ENCODE measurements at places on chromosomes 6 and 20.

DNA sequence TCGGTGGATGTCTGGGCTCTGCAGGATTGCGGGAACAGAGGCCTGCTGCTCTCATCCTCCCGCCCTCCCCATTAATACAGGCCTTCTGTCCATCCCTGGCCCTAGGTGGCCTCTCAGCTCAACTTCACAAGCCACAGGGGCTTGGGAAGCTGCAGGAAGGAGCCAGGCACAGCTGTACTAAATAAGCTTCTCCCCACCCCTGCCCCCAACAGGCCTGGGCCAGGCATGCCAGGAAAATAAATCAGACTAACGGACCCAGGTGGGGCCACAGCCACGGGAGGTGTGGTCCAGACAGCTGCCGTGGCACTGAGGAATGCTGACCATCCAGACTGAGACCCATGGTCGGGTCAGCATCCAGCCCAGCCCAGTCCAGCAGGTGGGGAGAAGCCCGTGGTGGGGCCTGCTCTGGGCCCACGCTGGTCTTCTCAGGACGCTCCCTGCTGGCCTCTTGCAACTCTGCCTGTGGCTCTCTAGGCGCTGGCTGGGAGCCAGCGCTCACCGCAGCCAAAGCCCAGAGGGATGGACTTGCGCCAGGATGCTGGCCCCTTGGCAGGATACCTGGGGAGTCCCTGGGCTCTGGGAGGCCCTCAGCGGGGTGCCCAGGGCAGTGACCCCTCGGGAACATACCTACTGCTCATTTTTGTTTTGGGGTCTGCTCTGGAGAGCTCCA lies 8.6 kb upstream of the YTHDF1 start:
- no peak for DNase-seq

GRCh38 chr6:53723331-53723730 lies 57.8 kb upstream of the KLHL31 start:
- DNase-seq, result no peak

- no peak for DNase-seq
These were observed 111.0 kb downstream of the DTNBP1 start for GRCh38 chr6:15551798-15552197.

GRCh38 chr20:50142812-50143211 lies 10.7 kb downstream of the PEDS1 start:
- DNase-seq, result no peak

GRCh38 chr6:106145144-106145543 lies 59.0 kb downstream of the PRDM1 start:
- DNase-seq, result no peak

DNA sequence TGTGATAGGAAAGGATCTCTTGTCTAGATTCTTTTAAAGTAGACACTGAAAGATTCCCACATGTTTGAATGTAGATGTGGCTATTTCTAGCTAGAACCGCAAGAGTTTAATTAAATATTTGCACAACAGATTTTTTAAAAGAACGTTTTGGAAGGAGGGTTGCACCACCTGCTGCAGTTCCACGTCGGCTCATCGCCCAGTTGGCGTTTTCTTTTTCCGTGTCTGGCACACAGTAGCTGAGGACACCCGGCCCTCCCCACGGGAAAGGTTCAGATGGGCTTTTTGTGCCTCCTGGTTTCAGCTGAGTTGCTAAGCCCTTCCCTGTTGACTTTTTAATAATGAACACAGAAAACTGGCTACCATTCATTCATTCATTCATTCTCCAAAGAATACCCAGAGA lies 41.8 kb upstream of the DOK5 start:
- DNase-seq, result no peak

- DNase-seq, result no peak
These were observed 17.9 kb upstream of the TBC1D7 start for GRCh38 chr6:13346245-13346644.

DNA sequence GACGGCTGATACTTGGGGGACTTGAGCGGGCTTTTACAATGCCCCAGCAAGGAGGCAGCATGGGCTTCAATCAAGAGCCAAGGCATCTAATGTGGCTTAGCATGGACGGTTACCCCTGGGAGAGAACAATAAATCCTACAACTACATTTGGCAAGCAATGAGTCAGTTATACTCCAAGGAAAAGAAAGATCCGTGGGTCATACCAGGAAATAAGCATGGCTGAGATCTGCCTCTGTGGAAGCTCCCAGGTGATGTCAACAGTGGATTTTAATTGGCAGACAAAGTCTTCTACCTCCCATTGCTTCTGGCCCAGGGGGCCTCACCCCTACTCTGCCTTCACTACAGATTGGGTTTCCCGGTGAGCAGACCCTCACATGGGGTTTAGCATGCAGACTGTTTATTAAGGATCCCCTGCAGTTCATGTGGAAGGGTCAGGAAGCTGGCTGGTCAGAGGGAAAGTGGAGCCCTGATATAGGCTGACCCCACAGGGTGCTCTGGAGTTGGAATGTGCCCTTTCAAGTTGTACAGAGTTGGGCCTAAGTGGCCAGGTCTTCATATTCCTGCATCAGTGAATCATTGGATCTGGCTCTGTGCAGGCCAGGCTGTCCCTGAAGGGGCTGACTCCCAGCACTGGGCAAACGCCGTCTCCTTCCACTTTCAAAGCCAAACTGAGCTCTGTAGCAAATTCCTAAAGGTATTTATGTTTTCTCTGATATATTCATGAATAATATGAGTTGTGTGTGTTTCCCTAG lies 91.3 kb upstream of the GGTLC1 start:
- DNase-seq, result no peak

DNA sequence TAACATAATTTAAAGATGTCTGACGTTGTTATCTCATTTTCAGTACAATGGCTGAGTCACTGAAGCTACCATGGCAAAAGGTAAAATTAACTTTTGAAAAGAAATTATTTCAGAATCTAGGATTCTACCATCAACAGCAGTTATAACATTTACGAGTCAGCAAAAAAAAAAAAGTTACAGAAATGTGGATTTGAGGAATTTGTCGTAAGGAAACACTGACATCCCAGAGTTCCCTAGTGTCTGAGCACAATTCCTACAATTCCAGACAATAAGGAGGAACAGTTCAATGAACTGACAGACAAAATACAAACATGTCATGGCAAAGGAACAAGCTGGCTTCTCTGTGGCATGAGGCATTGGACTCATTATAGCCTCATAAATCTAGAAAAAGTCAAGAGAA lies 19.1 kb downstream of the ABRACL start:
- no peak for DNase-seq

DNA sequence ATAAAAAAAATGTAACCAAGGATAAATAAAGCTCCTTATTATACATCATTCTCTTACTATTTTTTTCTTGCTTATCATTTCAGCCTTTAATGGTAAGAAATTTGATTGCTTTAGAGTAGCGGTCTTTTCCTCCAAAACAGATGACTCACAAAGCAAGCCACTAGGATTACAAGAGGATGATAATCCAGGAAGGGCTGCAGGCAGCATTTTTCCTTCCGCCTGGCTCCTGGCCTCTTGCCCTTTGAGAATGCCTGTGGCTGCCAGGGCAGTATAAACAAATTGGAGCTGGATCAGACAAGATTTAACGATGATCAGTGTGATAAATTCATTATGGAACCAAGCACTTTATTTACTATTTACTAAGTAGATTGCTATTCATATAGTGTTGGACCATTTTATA lies 9.7 kb upstream of the FBXL4 start:
- no peak for DNase-seq

DNA sequence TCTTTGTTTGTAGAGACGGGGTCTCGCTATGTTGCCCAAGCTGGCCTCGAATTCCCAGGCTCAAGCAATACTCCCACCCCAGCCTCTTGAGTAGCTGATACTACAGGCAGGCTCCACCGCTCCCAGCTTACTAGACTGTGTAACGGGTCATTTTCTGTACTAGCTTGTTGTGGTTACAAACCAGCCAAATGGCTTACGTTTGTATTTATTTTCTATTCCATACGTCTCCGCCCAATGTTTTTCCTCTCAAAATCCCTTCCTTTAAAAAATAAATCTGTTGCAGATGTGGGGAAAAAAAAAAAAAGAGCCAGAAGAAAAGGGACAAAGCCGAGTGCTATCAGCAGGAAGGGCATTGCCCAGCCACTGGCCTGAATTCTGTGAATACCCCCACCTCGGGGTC lies 41.6 kb downstream of the PRND start:
- DNase-seq, result no peak

DNA sequence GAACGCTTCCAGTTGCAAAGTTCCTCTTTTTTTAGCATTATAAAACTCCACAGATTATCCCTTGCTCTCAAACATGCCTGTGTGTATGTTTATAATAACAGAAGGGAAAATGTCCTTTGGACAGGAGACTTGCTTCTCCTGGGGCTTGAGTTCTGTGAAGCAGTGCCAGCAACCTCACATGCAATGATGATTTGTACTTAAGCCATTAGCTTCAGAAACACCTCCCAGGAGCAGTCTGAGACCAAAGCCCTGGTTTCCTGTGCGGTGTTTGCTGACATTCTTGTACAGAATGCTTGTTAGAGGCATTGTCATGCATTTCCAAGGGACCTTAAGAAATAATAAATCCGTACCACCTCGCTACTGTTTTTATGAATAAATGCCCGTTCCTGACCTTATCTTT lies 752.8 kb downstream of the CBLN4 start:
- no peak for DNase-seq

- DNase-seq, result no peak
These were observed 161.5 kb downstream of the MYLK4 start for GRCh38 chr6:2589171-2589661.

DNA sequence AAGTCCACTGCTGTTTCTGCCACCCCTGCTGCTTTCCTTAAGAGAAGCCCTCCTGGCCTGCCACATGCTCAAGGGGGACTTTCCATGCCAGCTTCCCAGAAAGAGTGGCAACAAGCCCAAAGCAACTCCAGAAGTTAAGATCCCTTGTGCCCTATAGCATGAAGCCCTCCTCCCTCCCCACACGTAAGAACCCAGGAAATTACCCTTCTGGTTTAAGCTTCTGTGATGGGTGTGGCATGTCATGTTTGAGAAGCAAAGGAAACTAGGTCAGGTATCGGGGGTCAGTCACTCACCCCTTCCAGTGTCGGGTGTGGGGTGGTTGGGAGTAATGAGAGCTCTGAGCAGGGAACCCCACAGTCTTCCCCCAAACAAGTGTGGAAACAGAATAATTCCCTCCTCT lies 196.1 kb downstream of the LRFN2 start:
- no peak for DNase-seq

DNA sequence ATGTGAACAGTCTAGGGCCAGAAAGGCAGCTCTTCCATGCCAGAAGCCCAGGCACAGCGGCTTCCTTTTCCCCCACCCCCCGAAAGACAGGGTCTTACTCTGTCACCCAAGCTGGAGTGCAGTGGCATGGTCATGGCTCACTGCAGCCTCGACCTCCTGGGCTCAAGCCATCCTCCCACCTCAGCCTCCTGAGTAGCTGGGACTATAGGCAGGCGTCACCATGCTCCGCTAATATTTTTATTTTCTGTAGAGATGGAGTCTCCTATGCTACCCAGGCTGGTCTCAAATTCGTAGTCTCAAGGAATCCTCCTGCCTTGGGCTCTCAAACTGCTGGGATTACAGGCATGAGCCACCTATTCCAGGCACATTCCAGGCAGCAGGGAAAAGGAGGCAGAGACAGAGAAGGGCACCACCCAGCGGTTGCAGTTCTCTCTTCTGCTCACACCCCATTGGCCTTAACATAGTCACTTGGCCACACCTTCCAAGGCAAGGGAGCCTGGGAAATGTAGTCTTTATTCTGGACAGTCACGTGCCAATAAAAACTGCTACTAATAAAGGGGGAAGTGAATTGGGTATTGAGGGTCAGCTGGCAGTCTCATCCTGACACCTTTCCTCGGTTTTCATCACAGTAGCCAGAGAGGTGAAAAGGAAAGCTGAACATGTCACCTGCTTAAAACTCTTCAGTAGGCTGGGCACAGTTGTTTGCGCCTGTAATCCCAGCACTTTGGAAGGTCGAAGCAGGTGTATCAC lies 205.9 kb downstream of the ZMYND8 start:
- DNase-seq, result no peak

DNA sequence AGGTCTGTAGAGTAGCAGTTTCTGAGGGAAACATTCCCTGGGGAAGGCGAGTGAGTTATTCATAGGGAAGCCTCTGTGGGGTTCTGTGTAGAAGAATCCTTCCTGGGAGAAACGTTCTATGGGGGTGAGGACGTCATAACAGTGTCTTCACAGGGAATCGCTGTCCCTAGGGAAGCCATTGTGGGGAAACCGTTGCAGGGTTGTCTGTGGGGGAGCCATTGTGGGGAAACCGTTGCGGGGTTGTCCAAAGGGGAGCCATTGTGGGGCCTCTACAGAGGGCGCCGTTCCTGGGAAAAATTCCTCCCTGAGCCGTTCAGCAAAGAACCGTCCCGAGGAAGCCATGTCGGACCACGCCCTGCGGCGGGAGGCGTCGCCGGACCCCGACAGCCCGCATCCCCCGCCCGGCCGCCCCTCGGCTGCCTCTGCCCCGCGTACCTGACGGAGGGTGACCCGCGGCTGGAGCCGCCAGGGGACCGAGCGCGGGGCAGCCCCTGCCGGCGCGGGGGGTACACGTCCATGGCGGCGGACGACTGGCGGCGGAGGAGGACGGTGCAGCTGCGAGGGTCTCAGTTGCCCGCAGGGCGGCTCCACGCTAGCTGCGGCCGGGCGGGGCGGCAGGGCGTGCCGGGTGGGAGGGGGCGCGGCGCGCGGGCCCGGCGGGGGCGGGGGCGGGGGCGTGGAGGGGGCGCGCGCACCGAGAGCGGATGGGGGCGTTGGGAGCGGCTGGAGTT lies at the start of gene DNAAF9:
Gene DNAAF9, minus strand, starts transcription at position 630 of the 731 bp plus-strand sequence. Its CDS starts 112 bp downstream, at position 518.
- DNase-seq, result no peak

- no peak for DNase-seq
These were observed 43.5 kb upstream of the EPB41L1 start for GRCh38 chr20:36110994-36111393.

- no peak for DNase-seq
These were observed 24.7 kb downstream of the FNDC1 start for GRCh38 chr6:159193923-159194322.

DNA sequence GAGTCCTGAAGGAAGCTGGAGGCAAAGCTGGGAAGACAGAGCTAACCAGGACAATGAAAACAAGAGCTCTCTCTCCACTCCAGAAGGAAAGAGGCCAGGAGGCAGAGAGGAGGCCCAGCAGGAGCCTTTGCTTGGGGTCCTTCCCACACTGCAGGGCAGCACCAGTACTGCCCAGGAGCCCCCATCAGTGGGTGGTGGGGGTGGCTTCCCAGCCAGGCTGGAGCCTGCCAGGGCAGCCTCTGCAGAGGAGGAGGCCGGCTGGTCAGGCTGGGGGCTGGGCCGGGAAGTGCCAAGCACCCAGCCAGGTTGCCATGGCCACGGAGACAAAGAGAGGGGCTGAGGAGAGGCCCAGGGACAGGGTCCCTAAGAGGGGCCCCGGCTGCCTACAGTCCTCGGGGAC lies 33.4 kb downstream of the PREX1 start:
- DNase-seq, result no peak

GRCh38 chr20:63074182-63074581 lies 67.4 kb upstream of the BHLHE23 start:
- DNase-seq, result no peak

DNA sequence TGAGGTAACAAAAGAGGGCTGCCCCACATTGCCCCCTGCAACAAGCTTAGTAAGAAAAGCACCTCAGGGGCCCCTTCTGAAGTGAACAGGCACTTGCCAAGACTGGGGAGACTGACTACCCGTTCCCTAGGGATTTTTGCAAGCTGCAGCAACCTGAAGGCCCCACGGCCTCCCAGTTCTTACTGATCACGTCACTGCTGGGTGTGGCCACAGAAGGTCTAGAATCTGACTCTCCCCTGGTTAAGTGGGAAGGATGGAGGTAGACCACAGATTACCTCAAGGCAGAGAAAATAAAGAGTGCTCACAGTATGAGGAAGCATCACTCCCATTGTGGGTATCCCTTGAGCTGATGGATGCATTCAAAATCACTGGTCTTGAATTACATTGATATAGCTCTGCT lies 201.5 kb upstream of the KCNQ5 start:
- DNase-seq, result no peak

All from GF-D8 (cell line).